ENCODE measurements at places on chromosomes 2 and 18. TPM values are rescaled to one million over a fixed set of nuclear protein-coding genes. Genes with fewer than 3 reads are reported as not detected.
A peak's percentile ranks its signal among the peaks of the same experiment; 100 is the strongest.

DNA sequence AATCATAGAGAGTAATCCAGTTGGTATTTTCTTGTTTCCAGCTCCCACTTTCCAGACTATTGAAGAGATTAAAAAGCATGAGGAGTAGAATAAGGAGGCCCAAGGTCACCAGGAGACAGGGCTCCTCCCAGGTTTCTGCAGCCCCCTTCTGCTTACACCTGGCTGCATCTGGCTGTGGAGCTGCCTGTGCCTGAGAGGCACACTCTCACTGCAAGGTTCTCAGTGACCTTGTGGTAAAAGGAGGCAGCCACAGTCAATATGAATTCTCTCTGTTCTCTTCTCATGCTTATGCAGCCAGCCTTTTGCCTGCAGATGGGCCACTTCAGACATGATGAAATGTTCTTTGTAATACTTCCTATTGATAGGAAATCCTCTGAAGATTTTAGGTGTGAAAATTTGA, 233.7 kb downstream of the MYO3B start:
- no peak for DNase-seq

DNA sequence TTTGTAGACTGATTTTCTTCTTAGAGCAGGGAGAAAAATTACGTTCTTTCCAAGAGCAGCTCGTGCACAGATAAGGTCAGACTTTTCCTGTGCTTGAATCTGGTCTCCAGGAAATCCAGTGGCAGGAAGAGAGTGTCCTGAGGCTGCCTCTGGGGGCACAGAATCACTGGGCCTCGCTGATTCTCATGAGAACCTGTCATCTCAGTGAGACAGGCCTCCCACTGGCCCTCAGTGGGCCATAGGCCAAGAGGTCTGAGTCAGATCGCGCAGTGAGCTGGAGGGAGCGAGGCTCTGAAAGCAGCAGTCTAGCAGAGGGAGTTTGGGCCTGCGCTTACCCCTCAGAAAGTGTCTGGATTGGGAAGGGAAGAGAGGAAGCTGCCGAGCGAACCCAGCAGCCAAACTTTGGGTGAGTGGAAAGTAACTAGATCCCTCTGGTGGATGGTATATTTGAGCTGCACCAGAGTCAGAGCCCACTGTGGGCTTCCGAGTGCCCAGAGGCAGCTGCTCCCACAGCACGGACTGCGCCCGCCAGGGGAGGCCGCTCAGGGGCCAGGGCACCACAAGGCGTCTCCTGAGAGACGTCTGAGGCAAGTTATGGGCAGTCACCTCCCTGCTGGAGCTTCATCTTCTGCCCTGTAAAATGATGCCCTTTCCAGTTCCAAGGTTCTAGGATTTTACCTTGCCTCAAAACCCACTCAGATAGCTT, 8.2 kb downstream of the GDF7 start:
- DNase-seq, result peak; percentile 75

- DNase-seq, result no peak
These were observed 109.1 kb downstream of the DDX1 start for GRCh38 chr2:15700599-15701340.

DYNAP gene
- total RNA-seq, result not detected

DNA sequence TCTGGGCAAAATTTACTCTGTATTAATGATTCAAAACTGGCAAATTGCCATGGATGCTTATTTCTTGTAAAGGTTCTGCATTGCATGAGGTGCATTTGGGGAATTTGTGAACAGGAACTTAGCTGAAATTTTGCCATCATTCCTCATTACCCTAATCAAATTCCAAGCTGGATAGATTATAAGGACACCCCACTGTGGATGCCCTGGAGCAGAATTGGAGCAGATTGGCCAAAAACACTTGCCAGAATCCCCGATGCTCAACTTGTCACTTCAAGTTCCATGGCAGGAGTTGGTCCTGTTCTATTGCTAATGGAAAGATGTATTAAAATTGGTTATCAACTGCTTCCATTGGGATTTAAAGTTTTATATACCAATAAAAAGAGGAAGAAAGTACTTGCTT, 237.9 kb downstream of the CCDC102B start:
- no peak for DNase-seq

TPO gene
- not detected for total RNA-seq

GRCh38 chr2:209505410-209505809, 81.6 kb downstream of the MAP2 start:
- DNase-seq, result no peak

RND3 gene
- total RNA-seq, result 321 TPM

ZNF142 gene
- total RNA-seq, result 4.5 TPM

ALK gene
- total RNA-seq, result 0.27 TPM

GRCh38 chr2:50987616-50988313, 44.2 kb downstream of the NRXN1 start:
- no peak for DNase-seq

DNA sequence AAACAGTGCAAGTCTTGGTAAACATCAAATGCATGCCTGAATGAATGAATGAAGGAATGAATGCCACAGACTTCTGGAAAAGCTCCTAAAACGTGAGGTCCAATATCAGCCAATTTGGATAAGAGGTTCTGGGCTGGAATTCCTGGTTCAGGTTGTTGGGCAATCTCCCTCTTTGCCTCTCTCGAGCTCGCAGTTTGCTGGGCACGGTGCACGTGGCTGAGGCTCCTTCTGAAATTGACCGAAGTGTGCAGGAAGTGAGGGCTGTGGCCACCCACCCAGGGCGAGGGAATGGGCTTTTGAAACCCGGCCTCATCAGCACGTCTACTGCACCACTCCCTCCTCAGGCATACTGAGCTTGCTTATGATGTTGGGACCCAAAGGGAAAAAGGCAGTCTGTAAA, 288.8 kb upstream of the HS6ST1 start:
- DNase-seq, result peak; percentile 24

DNA sequence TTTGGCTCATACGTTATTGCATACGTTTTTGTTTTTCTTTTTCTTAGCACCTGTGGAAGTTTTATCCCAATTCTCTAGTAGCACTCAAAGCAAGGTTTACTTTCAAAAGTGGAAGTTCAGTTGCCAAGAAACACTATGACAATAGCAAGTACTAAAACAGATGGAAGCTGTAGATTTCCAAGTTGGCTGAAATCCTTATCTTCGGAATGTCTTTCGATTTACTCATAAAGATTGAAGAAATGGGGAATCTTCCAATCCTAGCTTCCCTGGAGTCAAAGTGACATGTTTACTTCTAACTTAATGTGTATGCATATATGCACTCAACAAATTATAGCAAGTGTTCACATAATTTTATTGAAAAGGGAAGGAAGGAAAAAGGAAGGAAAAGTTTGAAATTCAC, 307.4 kb downstream of the CTNNA2 start:
- DNase-seq, result no peak

RNU2-63P gene
- not detected for total RNA-seq

- peak; percentile 56 for DNase-seq
These were observed 171.9 kb downstream of the FMNL2 start for GRCh38 chr2:152506843-152507242.

FBXO15 gene
- 0.49 TPM for total RNA-seq

DNA sequence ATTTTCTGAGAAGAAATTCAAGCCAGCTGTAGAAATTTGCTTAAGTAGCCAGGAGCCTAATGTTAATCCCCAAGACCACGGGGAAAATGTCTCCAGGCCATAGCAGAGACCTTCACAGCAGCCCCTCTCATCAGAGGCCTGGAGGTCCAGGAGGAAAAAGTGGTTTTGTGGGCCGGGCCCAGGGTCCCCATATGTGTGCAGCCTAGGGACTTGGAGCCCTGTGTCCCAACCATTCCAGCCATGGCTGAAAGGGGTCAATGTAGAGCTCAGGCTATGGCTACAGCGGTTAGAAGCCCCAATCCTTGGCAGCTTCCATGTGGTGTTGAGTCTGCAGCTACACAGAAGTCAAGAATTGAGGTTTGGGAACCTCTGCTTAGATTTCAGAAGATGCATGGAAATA, 14.2 kb upstream of the TTC21B start:
- no peak for DNase-seq

- no peak for DNase-seq
These were observed 61.1 kb downstream of the PDCL3 start for GRCh38 chr2:100623930-100624329.

DNA sequence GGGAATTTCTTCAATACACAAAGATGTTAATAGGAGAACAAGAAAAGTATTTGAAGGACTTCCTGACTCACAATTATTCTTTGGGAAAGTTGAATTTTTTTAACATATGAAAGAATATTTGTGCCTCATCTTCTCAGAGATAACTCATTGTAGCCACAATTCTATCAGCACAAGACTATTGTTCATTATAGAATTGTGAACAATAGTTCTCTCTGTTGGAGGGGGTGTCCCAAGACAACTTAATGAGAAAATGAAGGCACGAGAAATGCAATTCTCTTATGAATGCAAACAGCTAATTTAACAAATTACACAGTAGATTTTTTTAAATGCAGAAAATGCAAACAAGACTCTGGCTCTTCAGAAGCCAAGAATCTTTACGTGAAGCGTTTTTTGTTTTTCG, 157.0 kb downstream of the BARD1 start:
- no peak for DNase-seq

DNA sequence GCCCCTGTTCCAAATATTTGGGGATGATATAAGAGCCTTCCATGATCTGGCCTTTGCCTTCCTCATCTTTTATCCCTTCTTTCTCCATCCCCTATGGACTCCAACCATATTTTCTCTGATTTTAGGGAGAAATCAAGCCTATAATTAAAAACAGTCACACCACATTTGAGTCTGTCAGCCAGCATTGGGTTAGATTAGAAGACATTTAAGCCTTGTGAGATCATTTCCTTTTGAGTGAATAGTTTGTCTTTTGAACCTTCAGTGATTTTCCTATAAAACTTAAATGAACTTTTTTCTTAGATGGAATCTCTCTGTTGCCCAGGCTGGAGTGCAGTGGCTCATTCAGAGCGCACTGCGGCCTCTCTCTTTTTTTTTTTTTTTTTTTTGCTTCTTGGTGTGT, 7.6 kb upstream of the C18orf32 start:
- DNase-seq, result peak; percentile 15

GRCh38 chr2:10332402-10333246, 29.9 kb downstream of the HPCAL1 start:
- DNase-seq, result no peak

MOGAT1 gene
- not detected for total RNA-seq

ORC2 gene
- 12.7 TPM for total RNA-seq

DNA sequence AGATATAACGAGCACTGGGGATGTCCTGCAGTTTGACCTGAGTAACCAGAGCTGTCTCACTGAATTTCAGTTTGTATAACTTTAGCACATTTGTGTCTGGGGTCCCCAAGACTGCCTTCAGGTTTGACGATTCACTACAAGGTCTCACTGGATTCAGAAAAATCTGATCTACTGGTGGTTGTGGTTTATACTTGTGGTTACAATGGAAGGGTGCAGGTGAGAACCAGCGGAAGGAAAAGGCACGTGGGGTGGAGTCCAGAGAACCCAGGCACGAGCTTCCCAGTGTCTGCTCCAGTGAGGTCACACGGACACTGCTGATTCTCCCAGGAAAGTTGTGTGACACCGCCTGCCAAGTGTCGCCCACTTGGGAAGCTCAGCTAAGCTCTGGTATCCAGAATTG, 126.0 kb downstream of the ZNF236 start:
- DNase-seq, result no peak

DNA sequence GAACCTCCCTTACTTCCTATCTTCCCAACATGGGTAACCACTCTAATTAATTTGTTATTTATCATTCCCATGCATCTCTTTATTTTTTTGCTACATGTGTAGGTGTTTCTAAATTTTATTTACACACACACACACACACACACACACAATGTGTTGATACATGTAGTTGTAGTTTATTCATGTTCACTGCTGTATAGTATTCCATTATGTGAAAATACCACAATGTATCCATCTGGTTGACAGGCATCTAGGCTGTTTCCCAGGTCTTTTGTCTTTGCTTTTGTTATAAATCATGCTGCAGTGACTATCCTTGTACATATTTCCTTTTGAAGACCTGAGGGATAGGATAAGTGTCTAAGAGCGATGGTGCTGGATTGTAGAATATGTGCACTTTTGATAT, 59.7 kb downstream of the ACAA2 start:
- no peak for DNase-seq

PSTPIP2 gene
- 6.4 TPM for total RNA-seq

GRCh38 chr2:133993160-133993559, 260.7 kb upstream of the MGAT5 start:
- DNase-seq, result peak; percentile 12

GRCh38 chr2:234412726-234413125, 84.2 kb downstream of the ARL4C start:
- peak; percentile 71 for DNase-seq

DNA sequence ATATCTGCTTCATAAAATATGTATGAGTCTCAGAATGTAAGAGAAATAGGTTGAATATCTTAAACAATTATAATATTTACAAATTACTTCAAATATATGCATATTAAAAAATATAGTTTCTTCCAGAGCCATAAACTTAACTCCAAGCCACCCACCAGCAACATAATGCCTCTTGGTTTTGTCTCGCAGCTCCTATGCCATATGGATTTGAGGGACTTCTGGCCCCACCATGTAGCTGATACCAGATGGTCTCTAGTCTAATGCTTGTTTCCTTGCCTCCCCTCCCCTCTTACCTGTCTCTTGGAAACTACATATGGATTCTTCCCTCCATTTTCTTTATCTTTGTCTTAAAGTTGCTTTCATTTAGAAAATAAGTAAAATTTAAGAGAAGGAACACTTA, 114.3 kb downstream of the GCA start:
- no peak for DNase-seq

GRCh38 chr2:226904592-226904991, 68.7 kb downstream of the RHBDD1 start:
- DNase-seq, result no peak

DNA sequence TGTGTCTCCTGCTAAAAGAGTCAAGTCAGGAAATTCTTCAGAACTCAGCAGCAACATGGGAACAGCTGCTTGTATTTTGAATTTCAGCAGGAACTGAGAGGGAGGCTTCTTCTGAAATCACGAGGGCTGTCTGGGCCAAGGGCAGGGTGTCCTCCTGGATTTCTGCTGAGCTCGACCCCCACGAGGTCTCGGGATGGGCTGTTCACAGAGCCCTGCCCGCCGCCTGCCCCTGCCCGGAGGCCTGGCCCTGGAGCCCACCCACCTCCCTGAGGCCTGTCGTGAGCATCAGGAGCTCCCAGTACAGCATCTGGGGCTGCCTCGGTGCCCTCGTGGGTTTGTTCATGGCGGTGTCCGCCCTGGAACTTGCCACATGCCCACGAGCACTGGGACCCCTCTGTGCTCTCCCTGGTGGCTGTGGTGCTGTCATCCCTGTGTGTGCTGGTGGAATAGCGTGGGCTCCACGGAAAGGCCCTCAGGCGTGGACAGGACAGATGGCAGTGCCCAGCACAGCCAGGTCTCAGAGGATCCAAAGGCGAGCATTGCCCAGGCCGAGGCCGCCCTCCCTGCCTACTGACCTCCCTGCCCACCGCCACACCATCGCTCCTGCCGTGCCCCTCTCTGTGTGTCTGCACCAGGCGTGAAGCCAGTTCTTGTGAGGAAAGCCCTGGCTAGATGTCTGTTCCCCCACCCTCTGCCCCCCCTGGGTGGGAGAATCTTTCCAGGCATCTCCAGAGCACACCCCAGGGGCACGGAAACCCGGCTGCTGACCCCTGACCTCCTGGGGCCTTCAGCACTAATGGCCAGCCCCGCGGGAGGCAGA, 25.9 kb downstream of the RAMP1 start:
- no peak for DNase-seq

- DNase-seq, result no peak
These were observed 295.2 kb downstream of the PARD3B start for GRCh38 chr2:204840504-204840903.

- no peak for DNase-seq
These were observed 271.3 kb upstream of the PXDN start for GRCh38 chr2:2015646-2016045.

- DNase-seq, result no peak
These were observed 158.4 kb upstream of the SRD5A2 start for GRCh38 chr2:31739161-31739560.

G6PC2 gene
- not detected for total RNA-seq

Measured in fibroblast of the aortic adventitia (primary cell).